ENCODE measurements at places on chromosomes 2 and 18.

GRCh38 chr18:49630246-49630699, 68.4 kb downstream of the LIPG start:
- no peak for DNase-seq

DNA sequence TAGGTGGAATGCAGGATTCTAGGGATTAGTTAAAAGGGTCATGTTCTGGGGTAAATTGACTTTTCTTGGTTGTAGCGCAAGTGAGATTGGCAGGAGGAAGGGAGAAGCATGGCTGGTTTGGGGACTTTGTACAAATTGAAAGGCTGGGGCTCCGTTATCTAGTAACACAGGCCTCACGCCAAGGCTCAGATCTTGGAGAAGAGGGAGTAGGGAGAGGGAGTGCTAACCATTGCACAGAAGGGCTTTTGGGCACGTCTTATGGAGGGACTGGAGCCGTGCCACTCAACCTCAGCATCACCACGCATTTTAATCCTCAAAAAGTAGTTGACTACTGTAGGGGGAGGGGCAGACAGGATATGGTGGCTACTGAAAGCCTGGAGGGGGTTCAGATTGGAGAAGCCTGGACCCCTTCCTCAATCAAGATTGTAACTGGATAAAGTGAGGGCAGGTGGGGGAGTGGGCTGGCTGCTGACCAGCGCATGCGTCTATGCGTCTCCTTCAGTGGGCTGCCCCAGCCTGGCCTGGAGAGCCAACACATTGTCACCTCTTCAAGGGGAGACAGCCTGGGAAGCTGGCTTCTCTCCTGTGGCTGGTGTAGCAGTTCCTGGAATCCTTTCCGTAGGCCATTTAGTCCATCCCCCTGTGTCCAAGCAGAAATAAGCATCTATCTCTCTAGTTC, 14.3 kb downstream of the IGFBP5 start:
- DNase-seq = no peak

GRCh38 chr2:28393114-28393836, 617 bp downstream of the FOSL2 start:
- DNase-seq = no peak

DNA sequence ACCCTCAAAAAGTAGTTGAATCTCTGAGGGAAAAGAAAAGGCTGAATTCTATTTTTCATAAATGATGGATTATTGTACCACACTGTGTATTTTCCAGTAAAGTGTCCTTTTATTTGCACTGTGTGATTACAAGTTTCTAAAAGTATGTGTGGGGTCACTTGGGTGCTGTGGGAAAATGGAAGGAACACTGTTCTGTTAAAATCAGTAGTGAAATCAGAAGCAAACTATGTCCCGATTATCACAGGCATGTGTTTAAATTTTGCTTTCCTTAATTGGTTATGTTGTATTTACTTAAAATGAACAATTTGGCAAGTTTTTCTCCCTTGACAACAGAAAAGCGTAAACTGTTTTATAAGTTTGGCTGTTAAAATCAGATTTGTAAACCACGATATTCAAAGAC, 353.1 kb downstream of the ARHGAP15 start:
- no peak for DNase-seq

DNA sequence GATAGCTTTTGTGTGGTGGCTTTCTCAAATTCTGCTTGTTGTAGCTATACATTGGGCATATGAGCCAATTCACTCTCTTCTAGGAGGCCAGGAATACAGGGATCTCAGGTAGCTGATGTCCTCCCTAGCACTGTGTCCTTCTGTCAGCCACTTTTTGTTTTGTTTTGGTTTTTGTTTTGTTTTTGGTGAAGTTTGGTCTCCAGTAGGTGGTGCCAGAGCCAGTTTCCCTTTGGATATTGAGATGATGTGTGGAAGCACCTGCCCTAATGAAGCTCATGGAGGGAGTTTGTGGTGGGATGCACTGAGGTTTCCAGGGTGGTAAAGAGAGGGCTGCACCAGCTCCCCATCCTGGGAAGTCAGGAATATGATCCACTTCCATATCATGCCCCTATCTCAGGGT, 100.5 kb upstream of the VWC2L start:
- no peak for DNase-seq

DNA sequence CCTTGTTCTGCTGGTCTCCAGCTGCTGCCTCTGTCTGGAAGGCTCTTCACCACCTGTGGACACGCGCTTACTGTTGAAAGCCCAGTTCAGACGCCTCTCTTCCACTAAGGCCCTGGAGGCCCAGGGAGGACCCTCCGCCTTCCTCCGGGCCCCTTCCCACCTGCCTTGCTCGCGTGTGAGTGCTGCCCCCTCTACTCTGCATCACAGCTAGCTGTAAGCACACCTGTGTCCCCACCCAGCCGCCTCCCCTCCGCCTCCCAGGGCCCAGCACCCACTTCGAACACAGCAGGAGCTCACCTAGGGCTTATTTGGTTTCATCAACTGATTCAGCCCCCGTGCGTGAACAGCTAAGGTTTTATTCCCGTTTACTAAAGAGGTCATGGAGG, 49.7 kb downstream of the KCNF1 start:
- DNase-seq = no peak

GRCh38 chr2:193251909-193252308, 1057.2 kb upstream of the TMEFF2 start:
- no peak for DNase-seq

- no peak for DNase-seq
Observed at GRCh38 chr2:202290970-202291369, 25.4 kb downstream of the NOP58 start.

DNA sequence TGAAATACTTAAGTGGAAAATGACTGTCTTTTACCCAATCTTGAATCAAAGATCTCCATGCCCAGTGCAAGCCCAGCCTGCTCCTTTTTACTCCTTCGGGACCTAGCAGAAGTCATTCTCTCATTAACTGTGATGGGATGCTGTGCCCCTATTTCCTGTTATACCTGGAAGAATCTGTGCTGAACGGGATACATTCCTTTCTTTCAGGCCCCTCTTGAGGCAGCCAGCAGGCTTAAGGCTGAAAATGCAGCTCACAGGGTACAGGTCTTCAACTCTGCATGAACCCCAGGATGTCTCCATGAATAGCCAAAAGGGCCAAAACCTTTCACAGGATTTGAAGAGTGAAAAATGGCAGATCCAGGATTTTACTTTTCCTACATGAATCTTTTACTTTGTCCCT, 784.8 kb upstream of the KLHL29 start:
- no peak for DNase-seq

GRCh38 chr2:193929131-193929530, 1727.9 kb upstream of the SLC39A10 start:
- no peak for DNase-seq

DNA sequence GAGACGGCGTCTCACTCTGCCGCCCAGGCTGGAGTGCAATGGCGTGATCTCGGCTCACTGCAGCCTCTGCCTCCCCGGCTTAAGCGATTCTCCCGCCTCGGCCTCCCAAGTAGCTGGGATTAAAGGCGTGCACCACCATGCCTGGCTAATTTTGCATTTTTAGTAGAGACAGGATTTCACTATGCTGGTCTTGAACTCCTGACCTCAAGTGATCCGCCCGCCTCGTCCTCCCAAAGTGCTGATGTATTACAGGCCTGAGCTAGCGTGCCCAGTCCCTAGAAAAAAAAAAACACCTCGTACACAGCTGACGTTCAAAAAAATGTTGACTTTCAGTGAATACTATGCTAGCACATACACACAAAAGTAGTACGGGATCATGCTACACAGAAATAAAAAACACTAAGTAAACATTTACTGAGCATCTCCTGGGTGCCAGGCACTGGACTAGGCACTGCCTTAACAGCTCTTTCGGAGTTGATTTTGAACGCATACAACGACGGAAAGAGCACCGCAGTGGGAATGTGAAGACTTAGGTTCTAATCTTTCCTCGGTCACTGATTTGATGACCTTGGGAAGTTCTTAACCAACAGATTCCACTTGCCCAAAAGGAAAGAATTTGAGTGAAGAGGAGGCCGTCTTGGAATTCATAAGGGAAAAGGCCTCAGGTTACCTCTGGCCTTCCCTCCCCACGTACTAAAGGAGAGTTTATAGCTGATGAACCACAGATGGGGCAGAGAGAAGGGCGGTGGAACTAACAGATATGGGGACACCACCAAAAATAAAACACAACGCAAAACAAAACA, 1.1 kb downstream of the DNAJC27 start:
- DNase-seq = no peak

GRCh38 chr2:113171334-113172075, 2.3 kb upstream of the PSD4 start:
- DNase-seq = no peak

DNA sequence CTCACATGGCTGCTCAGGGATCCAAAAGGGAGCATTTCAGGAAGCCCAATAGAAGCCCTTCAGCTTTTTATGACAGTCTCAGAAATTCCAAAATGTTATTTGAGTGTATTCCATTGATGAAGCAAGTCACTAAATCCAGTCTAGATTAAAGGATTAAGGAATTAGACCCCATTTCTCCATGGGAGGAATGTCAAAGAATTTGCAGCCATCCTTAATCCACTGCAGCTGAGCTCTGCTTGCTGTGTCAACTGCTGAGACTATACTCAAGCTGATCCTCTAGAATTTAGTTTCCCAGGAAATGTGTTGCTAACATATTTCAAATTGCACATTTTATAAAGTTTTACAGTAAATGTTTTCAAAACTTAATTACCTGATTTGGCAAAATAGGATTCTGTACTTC, 28.4 kb upstream of the C2orf69 start:
- DNase-seq = no peak

DNA sequence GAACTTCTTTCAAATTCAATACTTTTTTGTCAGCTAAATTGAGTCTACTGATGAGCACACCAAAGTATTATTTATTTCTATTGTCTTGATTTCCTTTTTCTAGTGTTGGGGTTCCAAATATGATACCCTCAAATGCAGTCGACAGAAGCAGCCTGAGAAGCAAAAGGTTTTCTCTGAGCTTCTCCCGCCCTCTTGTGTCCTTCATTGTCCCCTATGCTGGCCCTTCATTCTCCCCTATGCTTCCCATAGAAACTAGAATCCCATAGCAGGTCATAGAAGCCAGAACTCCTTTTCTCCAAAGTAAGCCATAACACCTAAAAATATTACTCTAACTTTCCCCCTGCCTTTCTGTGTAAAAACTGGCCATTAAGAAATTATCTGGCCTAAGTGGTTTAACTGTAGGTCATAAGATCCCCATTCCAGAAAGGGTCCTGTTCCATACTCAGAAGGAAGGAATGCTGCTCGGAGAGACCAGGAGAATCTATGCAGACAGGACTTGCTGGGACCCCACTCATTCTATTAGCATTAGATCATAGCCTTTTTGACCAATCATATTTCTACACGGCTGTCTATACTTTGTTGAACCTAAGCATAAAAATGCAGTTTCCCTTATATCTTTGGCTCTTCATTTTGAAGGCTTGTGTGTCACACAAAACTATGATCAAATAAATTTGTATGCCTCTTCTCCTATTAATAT, 764.6 kb upstream of the PKDCC start:
- DNase-seq = no peak

GRCh38 chr2:45394216-45394615, 216.9 kb downstream of the SRBD1 start:
- no peak for DNase-seq

DNA sequence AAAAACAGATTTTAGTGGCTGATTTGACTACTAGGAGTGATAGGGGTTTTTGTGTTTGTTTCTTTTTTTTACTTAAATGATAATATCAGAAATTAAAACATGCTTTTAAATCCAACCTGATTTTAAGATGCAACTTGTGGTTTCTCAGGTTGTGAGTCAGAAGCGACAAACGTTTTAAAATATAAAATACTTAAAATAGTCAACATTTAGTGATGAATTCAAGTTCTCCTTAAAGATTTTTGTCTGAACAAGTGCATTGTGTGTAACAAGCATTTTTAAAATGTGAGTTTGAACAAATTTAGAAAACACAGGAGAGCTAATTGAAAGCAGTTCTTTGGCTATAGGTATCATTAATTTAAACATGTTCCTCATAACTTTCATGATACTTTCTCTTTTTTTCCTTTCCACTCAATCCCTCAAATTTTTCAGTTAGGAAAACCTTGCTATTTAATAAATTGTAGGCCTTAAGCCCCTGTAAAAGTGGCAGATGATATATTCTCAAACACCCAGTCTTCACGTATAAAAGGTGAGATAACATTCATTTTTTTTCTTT, 3.6 kb downstream of the TBR1 start:
- DNase-seq = no peak

DNA sequence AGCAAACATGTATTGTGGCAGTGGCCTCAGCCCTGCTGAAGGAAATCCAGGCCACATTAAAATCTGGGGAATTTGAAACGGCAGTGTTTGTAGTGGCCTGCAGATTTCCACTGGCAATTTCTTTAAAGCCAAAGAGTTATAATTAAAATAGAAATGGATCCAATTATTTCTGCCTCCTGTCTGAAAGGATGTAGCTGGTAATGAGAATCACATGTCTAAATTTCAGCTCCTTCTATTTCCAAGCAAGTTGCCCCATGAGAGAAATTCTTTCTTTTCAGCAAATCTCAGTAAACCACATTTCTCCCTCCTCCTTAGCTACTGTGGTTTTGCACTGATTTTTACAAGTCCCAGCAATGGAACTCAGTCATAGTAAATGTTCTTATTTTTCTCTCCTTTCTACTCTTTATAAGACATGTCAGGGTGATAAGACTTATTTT, 55.4 kb upstream of the ZNF396 start:
- DNase-seq = no peak

- no peak for DNase-seq
Observed at GRCh38 chr18:8084160-8084559, 517.0 kb downstream of the PTPRM start.

DNA sequence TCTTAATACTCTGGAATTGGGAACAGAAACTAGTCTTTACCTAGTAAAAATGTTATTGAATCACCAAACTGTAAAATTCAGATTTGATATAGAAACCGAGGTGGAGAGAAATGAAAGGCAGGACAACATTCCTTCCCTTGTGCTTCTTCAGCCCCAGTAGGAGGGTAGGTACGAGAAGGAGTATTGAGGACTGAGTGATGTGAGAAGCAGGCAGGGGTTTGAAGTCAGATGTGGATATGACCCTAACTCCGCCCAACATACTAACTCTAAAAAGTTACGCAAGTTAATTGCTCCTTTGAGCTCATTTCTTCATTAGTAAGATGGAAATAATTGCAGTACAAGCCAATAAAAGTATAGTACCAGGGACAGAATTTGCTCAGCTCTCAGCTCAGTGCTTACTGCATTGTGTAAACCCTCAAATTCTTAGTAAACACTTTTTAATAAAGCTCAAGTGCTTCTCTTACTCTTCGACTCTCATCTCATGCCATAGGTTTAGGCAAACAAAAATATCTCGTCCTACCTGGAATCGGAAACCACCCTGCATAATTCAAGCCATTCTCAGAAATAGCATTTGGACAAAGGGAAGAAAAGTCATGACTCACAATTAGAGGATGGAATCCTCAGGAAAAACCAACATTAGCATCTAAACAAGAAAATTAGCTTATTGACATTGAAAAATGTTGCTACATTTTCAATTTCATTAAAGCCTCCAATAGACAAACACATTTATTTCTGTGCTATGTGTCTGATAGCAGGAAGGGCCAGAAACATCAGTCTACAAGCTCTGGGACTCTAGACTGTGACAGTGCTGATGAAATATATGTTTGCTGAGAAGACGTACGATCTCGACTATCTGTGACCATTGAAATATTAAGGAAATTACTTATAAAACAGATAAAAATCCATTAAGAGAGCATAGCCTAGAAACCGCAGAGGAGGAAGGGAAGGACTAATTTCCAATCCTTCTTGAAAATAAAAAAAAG, 161.3 kb downstream of the HNMT start:
- DNase-seq = no peak

Data from NCI-H524 treated with DMSO at 0.1 percent for 48 hours (cell line).